ENCODE measurements at places on chromosomes 7 and 10. TPM values are rescaled to one million over a fixed set of nuclear protein-coding genes. Genes with fewer than 3 reads are reported as not detected.

GRCh38 chr10:97454330-97455036 is 8.5 kb downstream of the ZDHHC16 start:
- peak; percentile 66 for DNase-seq

- no peak for DNase-seq
Observed at GRCh38 chr10:21473135-21473534, 52.3 kb downstream of the SKIDA1 start.

GRCh38 chr7:17590221-17590620 is 291.8 kb downstream of the AHR start:
- DNase-seq, result no peak

DNA sequence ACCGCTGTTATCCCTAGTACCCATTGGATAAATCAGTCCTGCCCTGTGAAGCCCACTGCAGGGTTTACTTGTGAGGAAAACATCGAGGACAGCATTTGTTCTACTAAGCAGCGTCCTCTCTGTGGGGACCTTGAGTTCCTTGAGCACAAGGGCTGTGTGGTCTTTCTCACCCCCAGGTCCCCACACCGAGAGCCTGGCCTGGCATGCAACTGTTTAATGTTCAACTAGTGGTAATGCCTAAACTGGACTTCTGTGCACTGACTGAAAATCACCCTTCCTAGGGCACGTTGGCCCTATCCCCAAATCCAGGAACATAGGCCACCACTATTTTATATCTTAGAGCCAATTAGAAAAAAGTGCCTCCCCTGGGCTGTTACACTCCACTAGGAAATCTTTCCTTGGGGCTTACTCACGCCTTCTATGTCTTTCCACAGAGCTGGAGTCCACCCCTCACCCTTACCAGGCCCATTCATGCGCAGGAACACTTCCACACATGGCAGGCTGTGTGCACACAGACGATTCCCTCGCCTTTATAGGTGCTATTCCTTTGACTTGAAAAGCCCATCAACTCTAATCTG is 1.7 kb upstream of the TMEM213 start:
- DNase-seq, result no peak

DNA sequence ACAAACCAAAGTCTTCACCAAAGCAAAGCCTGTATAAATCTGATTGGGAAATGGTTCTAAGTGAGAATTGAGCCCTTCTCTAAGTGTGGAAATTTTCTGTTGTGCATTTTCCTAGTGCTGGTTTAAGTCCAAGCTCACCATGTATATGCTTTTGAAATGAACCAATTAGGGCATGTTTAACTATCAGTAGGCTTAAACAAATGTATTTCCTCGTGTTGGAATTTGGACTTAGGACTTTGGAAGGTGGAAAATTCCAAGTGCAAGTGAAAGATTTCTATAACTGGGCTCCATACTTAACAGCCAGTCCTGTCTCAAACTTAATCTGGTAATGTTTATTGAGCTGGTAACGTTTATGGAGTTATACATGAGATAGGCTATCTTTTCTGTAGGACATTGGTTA is 28.5 kb downstream of the CCNY start:
- no peak for DNase-seq

DNA sequence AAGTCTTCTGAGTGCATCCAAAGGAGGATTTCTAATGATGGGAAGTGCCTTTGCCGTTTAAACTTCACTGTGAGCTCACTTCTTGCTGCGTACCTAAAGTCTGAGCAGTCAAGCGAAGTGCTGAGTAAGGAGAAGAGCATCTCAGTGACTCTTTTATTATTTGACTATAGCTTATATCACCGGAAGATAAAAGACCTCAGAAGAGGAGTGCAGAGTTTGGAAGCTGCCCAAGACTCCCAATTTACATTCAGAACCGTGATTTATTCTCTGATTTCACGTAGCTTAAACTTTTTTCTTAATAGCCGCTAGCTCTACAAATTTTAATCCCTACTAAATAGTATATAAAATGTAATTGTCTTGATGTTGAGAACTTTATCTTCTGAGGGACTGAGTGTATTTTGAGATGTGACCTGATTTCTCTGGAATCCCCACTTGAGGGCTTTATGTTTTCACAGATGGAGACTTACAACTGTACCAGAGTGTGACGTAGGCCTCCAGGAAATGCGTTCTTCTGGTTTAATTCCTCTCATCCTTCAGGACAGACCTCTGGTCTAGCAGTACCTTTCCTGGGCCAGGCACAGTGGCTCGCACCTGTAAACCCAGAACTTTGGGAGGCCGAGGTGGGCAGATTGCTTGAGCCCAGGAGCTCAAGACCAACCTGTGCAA is 51.1 kb downstream of the CAMK1D start:
- no peak for DNase-seq

GRCh38 chr7:111092406-111093236 is 1.7 kb downstream of the LRRN3 start:
- no peak for DNase-seq

DNA sequence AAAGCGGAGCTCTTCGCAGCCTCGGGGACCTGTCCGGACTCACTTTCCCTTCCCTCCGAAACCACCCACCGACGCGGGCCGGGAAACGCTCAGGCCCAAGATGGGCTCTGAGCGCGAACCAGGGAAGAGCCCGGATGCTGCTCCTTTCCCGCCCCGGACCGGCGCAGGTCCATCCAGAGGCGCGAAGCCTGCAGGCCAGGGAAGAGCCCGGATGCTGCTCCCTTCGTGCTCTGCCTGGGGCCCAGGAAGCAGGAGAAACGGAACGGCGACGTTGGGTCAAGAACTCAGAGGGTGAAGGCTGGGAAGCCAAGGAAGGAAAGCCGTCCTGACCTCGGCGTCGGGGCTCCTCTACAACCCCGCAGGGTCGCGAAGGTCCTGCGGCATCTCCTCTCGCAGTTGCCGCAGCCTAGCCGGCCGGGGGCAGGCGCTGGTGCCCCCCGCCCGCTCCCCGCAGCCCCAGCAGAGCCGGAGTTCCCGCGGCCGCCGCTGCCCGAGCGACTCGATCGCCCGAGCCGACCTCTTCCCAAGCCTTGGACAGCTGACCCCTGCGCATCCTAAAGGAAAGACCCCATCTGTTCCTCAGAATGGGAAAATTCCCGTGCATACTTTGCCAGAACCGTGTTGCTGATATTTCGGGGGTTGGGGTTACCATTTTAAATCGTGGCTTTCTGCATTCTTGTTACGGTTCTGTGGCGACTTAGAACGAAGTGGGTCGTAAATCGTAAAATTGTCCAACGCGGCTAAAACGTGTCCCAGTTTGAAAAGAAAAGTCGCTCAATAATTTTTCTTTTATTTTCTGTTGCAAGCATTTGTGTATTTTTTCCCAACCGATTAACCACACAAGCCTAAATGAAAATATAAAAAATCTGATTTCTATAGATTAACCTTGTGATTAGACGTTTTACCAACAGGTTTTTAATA is 7.5 kb downstream of the HOXA1 start:
- no peak for DNase-seq

DNA sequence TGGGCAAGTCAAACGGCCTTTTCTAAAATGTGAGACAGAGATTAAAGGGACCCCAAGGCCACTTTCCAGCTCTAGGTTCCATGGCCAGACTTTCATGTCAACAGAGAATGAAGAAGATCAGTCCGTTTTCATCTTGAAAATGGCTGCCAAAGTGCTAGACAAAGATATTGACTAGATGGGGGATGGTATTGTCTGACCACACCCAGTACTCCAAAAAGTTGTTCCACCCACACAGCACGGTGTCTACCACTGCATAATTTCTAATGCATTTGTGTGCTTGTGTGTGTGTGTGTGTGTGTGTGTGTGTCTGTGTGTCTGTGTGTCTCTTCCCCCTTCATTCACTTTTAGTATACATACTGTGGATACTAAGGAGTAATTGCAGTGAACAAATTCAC is 1.3 kb downstream of the COL1A2 start:
- peak; percentile 87 for DNase-seq

CRYGN gene
- 1.3 TPM for total RNA-seq

FAM25G gene
- not detected for total RNA-seq

ACSM6 gene
- total RNA-seq, result not detected

All from cardiac muscle cell (in vitro differentiated cells and primary cell).